ENCODE measurements at places on chromosomes 5 and 9. TPM values are rescaled to one million over a fixed set of nuclear protein-coding genes. Genes with fewer than 3 reads are reported as not detected.

DMRT3 gene
- total RNA-seq, result not detected

CARTPT gene
- total RNA-seq, result 0.63 TPM

PCDHGB1 gene
- total RNA-seq, result 20.3 TPM

GLRA1 gene
- not detected for total RNA-seq

PRDM9 gene
- not detected for total RNA-seq

PCDHB4 gene
- total RNA-seq, result 11.0 TPM

OR13C4 gene
- not detected for total RNA-seq

PCDHGA11 gene
- total RNA-seq, result 40.4 TPM

YTHDC2 gene
- total RNA-seq, result 100 TPM

OGN gene
- total RNA-seq, result 1.6 TPM

DROSHA gene
- total RNA-seq, result 125 TPM

ZBED3 gene
- 4.4 TPM for total RNA-seq

PPP2R2B gene
- total RNA-seq, result 135 TPM

SERF1A gene
- total RNA-seq, result 28.8 TPM

OR1Q1 gene
- not detected for total RNA-seq

ADAMTS19 gene
- total RNA-seq, result 1.9 TPM

PAEP gene
- total RNA-seq, result not detected

DDX46 gene
- 63.2 TPM for total RNA-seq
